Left forelimb (tissue), 1 donor: ENCODE measurements at places on chromosomes 5 and 9.

- DNase-seq, result no peak
These were observed 301.3 kb downstream of the PARP8 start for GRCh38 chr5:50967563-50968355.

DNA sequence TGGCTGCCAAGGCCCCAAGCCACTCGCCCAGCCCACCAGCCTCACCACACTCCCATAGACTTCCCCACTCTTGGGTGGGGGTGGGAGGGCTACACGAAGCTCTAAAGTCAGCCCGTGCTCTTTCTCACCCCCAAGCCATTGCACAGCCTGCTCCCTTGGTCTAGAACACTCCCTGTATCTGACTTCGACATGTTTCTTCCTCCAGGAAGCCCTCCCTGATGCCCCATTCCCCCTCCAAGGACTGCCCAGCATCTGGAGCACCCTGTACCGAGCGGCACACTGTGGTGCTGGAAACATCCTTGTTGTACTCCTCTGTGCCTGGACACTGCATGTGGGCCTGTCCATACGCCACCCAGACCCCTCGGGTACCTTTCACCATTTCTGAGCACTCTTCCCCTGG lies 49.4 kb upstream of the KCNMB1 start:
- no peak for DNase-seq

GRCh38 chr5:134533115-134533815 lies 7.8 kb downstream of the JADE2 start:
- no peak for DNase-seq

GRCh38 chr9:7234144-7234543 lies 476.4 kb downstream of the KDM4C start:
- DNase-seq, result no peak

GRCh38 chr9:126935630-126936029 lies 21.0 kb downstream of the RALGPS1 start:
- DNase-seq, result no peak
